ENCODE measurements at places on chromosomes 2 and 18. TPM values are rescaled to one million over a fixed set of nuclear protein-coding genes. Genes with fewer than 3 reads are reported as not detected.

GRCh38 chr2:2875296-2875695, 502.3 kb downstream of the EIPR1 start:
- no peak for DNase-seq

GRCh38 chr2:202749477-202749876, 114.7 kb downstream of the FAM117B start:
- DNase-seq, result no peak

- no peak for DNase-seq
Measured at GRCh38 chr18:74420926-74421325, 36.2 kb downstream of the DIPK1C start.

GRCh38 chr2:110731064-110731463, 1.3 kb upstream of the ACOXL start:
- DNase-seq, result no peak

The CDH19 gene
- polyA plus RNA-seq, result not detected

DNA sequence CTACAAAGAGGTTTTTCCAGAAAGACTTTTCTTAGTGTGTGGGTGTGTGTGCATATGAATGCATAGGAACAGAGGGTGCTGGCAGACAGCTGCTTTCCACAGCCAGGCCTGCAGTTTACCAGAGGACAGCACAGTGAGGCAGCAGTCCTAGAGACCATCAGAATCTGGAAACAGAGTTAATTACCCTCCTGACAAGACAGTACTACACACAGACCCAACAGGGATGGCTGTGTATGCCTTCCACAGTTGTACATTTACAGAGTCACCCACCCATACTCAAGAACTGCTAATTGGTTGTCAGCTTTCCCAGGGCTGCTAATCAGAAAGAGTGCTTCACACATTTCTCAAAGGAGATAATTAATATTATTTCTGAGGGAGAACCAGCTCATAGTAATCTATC, 104.7 kb downstream of the FEZ2 start:
- no peak for DNase-seq

GRCh38 chr18:49562481-49563129, 748 bp downstream of the LIPG start:
- DNase-seq, result no peak

GRCh38 chr2:132774189-132774588, 104.2 kb upstream of the LYPD1 start:
- no peak for DNase-seq

- DNase-seq, result no peak
Measured at GRCh38 chr2:48574353-48575287, 43.0 kb upstream of the GTF2A1L start.

DNA sequence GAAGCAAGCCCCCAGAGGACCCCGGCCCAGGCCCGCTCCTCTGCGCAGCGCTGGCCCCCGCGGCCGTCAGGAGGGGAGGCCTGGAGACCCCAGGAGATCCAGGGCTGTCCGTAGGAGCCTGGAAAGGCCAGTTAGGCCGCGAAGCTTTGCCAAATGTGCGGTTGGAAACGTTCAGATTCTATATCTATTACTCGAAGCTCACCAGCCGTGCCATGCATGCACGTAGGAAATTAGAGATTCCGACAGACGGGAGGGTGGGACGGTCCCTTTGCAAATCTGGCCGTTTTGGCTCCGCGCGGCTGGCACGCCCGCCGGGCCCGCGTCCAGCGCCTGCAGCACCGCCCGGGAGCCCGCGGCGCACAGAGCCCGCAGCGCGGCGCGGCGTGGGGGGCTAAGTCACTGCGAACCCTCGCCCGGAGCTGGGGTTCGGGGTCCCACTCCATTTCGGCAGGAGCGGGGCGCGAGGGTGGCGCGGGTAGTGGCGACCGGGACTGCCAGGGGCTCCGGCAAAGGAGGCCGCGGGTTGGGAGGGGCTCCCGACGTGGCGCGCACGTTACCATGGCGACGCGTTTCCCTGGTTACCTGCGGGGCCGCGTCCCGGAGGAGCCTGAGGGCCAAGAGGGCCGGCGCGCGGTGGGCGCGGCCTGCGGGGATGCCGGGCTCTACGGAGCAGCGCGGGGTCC, 488.6 kb upstream of the SMIM21 start:
- no peak for DNase-seq

The C1QL2 gene
- polyA plus RNA-seq, result not detected

GRCh38 chr2:25491003-25491696, 149.4 kb upstream of the DNMT3A start:
- DNase-seq, result no peak

GRCh38 chr2:239266434-239266766, 134.4 kb downstream of the HDAC4 start:
- DNase-seq, result no peak

The YIPF4 gene
- 17.5 TPM for polyA plus RNA-seq

DNA sequence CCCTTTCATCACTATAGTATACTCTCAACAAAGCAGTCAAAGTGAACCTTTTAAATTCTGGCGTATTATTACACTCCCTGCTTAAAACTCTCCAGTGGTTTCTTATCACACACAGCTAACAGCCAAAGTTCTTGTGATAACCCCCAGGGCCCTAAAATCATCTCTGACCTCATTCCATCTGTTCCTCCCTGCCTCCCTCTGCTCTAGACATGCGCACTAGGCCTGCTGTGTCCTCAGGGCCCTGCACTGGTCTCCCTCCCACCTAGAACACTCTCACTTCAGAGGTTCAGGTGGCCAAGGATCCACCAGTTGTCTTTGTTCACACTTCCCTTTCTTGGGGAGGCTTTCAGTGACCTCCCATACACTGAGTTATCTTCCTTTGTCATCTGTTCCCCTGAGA, 603.4 kb downstream of the DSC3 start:
- no peak for DNase-seq

The LOXL3 gene
- 0.25 TPM for polyA plus RNA-seq

GRCh38 chr2:119480718-119481142, 43.6 kb downstream of the SCTR start:
- DNase-seq, result no peak

- DNase-seq, result no peak
Measured at GRCh38 chr2:188620916-188621315, 329.2 kb downstream of the GULP1 start.

- DNase-seq, result peak; percentile 78
Measured at GRCh38 chr2:134758633-134759032, 39.8 kb upstream of the TMEM163 start.

GRCh38 chr18:42527766-42528165, 572.7 kb downstream of the PIK3C3 start:
- DNase-seq, result no peak

DNA sequence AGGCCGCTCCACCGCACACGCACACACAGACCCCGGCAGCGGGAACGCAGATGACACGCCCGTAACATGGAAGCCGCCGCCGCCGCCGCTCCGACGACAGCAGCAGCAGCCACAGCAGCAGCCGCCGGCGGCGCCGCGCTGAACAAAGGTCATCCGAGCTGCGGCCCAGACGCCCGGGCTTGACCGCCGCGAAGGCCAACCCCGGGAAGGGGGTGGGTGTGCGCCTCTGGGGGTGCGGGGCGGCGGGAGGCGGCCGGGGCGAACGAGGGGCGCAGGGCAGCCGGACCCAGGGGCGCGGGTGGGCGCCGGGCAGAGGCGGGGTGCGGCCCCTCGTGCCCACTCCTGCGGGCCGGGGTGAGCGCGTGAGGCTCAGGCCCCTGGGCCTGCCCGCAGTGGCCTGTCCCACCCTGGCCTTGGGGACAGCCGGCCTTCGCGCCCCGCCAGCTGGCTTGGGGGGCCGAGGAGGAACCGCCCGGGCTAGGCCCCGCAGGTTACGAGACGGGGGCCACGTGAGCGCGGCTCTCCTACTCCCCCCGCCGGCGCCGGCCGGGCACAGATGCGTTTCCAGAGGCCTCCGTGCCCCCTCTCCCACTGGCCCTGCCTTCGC, 1.0 kb upstream of the ZNF532 start:
- DNase-seq, result peak; percentile 59

The IL36B gene
- polyA plus RNA-seq, result not detected

- no peak for DNase-seq
Measured at GRCh38 chr2:15170070-15170775, 390.9 kb downstream of the NBAS start.

DNA sequence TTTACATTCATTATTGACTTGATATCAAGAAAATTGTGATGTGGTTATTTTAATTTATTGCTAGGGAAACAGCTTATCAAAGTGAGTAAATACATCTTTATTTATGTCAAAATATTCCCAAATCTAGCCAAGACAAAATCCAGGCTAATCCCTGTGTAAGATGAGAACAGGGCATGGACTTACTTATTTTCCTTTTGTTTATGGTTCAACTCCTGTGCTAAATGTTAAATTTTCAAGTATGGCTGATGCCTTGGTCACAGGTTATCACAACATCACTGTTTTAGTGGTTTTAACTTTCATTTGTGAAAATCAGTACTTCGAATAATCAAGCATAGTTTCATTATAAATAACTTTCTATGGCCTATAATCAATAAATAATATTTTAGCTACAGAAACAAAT, 657.0 kb upstream of the SYT4 start:
- DNase-seq, result no peak

- DNase-seq, result no peak
Measured at GRCh38 chr18:45008694-45009413, 328.2 kb downstream of the SETBP1 start.

The HOXD11 gene
- not detected for polyA plus RNA-seq

The PDE11A gene
- not detected for polyA plus RNA-seq

GRCh38 chr2:203673933-203674332, 32.5 kb upstream of the CD28 start:
- peak; percentile 7 for DNase-seq

DNA sequence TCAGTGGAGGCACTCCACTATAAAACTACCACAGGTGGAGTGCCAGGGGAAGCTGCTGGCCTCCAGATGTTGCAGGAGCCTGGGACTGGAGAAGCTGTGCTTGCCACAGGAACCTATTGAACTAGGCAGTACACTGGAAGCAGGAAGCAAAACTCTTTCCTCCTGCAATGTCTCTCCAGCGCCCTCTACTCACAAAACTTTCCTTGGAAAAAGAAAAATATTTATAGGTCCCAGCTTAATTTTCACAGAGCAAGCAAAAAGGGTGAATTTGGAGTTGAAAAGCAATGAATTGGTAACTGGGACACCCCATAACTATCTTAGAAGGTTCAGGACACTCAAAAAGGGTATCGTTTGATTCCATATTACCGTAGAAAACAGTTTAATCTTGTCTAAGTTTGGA, 33.2 kb upstream of the REEP1 start:
- no peak for DNase-seq

The PSMA8 gene
- polyA plus RNA-seq, result 2.9 TPM

- no peak for DNase-seq
Measured at GRCh38 chr2:140600116-140600515, 1530.7 kb downstream of the LRP1B start.

The SEH1L gene
- 40.5 TPM for polyA plus RNA-seq

GRCh38 chr18:22228976-22229375, 59.6 kb downstream of the GATA6 start:
- no peak for DNase-seq

The HOXD12 gene
- polyA plus RNA-seq, result not detected
